ENCODE measurements at places on chromosomes 12 and 14.

GRCh38 chr12:29159661-29160060 is 10.6 kb downstream of the FAR2 start:
- no peak for DNase-seq

DNA sequence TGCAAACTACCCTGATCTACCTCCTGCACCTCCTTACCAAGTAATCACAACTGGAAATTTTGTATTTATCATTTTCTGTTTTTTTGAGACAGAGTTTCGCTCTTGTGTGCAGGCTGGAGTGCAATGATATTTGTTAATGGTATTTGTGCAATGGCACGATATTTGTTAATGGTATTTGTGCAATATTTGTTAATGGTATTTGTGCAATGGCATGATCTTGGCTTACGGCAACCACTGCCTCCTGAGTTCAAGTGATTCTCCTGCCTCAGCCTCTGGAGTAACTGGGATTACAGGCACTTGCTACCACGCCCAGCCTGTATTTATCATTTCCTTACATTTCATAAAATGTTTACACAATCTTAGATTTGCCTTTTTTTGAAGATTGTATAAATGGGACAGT is 5.7 kb upstream of the NECAP1 start:
- DNase-seq = no peak

DNA sequence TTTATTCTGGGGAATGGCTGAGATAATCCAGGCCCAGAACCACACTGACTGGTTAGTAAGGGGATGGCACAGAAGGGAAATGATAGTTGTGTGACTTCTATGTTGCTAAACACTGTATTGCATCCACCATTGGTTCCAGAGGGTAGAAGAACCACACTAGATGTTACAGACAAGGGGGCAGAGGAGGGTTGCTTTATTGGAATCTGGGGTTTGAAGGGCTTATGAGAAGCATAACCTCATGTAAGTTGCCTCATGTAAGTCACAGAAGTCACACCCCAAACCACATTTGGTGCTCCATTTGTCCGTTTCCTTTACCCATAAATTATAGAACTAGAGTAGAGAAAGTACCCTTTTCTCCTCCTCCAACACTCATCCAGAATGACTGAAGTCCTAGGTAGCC is 5.5 kb upstream of the PSMA6 start:
- no peak for DNase-seq

- DNase-seq = peak; percentile 88
These were observed 4.7 kb downstream of the NAB2 start for GRCh38 chr12:57093415-57094207.

GRCh38 chr12:24246934-24247333 is 297.5 kb upstream of the SOX5 start:
- DNase-seq = no peak

GRCh38 chr14:97410667-97411620 is 613.8 kb downstream of the VRK1 start:
- peak; percentile 14 for DNase-seq

GRCh38 chr12:124608450-124608870 is 41.0 kb upstream of the NCOR2 start:
- peak; percentile 35 for DNase-seq

DNA sequence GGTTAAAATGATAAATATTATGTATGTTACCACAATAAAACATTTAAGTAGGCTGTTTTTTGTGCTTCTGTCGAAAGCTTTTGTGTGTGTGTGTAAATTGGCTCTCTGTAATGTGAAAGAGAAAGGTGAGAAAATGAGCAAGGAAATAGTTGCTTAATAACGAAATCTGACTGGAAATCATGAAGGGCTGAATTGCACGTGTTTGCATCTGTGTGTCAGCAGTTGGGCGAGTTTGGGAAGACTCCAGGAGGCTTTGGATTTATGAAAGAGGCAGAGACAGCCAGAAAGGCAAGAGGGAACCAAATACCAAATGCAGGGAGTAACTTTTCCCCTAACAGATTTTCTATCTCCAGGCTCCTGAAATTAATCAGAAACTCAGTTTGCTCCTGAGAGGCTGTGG is 47.2 kb upstream of the PLEKHG3 start:
- peak; percentile 83 for DNase-seq

GRCh38 chr12:55642669-55643068 is 6.0 kb downstream of the OR10P1 start:
- DNase-seq = no peak

DNA sequence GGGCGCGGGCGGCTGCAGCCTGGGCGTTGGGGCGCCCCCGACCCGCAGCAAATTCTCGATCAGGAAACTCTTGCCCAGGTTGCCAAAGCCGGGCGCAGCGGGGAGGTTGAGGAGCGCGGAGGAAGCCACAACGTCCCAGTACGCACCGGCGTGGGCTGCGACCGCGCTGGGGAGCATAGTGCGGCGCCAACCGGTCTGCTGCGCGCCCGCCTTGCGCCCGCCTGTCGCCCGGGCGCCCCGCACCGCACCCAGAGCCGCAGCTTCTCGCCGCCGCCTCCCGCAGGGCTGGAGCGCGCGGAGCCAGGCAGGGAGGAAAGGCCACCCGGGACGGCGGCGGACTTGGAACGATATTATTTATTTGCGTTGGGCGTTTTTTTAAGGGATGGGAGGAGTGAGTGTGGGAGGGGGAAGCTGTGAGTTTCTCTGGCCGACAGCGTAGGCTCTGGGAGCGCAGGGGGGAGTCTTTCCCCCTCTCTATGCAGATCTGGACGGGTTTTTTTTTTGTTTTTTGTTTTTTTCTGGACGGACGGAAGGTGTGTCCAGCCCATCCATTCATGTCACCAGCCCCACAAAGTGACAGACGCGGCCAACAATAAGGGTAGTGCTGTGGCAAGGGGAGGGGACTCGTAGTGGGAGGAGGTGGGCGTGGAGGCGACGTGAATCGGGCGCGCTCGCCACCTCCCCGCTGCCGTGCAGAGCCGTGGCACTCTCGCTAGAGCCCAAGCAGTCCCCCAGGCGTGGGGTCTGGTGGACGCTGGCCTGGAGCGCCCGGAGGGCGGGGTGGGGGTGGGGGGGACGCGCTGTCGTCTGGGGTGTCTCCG is at the start of gene DBX2:
DBX2 (minus strand) TSS at position 349 of the 821 bp plus-strand sequence; CDS start at position 177, 172 bp downstream.
- DNase-seq = peak; percentile 9

- peak; percentile 80 for DNase-seq
These were observed 550 bp downstream of the TEAD4 start for GRCh38 chr12:2959505-2960389.

DNA sequence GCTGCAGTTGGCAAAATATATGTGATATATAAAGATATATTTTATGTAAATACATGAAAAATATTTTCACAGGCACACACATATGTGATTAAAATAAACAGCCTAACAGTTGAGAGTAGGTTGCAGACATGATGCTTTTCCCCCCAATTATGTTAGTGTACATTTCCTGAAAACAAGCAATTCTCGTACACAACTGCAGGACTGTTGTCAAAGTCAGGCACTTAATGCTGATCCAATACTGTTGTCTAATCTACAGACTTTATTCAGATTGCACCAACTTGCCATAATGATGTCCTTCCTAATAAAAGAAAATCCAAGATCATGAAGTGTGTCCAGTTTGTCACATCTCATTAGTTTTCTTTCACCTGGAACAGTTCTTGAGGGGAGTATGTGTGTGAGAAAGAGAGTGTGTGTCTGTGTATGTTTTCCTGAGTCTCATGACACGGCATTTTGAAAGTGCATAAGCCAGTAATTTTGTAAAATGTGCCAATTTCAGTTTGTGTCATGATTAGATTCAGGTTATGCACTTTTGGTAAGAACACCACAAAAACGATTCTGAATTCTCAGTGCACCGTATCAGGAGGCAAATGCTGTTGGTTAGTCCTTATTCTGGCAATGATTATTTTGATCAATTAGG is 16.5 kb upstream of the SEL1L start:
- DNase-seq = no peak

DNA sequence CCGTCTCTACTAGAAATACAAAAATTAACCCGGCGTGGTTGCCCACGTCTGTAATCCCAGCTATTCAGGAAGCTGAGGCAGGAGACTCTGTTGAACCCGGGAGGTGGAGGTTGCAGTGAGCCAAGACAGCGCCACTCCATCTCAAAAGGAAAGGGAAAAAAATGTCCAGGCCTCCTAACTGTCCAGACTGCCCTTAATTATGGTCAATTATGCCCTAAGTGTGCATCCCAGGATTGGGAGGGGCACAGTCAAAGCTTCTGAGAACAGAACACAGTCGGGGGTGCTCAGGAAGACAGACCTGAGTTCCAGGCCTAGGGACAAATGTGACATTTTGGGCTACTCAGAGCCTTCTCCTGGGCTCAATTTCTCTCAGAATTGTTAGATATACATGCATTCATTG is 31.8 kb upstream of the SMUG1 start:
- DNase-seq = no peak

- DNase-seq = no peak
These were observed 46.3 kb upstream of the LRTM2 start for GRCh38 chr12:1773937-1774655.

- DNase-seq = peak; percentile 95
These were observed 52.9 kb downstream of the SETD3 start for GRCh38 chr14:99427632-99428300.

- DNase-seq = no peak
These were observed 8.2 kb downstream of the CAMKK2 start for GRCh38 chr12:121288158-121288845.

GRCh38 chr12:16581416-16581815 is 24.5 kb downstream of the LMO3 start:
- no peak for DNase-seq

DNA sequence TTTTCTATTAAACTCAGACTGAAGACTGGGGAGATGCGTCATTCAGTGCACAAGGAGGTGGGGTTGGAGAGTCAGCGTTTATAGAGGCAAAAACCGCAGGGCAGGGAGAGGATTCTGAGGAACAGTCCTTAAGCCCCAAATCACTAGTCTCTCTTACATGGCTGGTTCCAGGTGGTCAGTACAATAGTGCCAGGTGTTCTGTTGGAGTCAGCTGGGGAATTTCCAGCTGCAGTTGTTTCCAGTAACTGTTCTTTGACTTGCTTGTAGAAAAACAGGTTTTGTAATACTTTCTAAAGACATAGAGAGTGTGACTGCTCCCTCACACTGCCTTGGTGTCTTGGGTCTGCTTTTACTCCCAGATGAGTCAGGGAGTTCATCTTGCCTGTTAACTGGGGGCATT is 192.2 kb downstream of the TMTC3 start:
- peak; percentile 58 for DNase-seq

- peak; percentile 17 for DNase-seq
These were observed 1076.7 kb downstream of the TMTC2 start for GRCh38 chr12:83763425-83763824.

GRCh38 chr12:128867466-128867865 is 14.2 kb downstream of the GLT1D1 start:
- DNase-seq = no peak

DNA sequence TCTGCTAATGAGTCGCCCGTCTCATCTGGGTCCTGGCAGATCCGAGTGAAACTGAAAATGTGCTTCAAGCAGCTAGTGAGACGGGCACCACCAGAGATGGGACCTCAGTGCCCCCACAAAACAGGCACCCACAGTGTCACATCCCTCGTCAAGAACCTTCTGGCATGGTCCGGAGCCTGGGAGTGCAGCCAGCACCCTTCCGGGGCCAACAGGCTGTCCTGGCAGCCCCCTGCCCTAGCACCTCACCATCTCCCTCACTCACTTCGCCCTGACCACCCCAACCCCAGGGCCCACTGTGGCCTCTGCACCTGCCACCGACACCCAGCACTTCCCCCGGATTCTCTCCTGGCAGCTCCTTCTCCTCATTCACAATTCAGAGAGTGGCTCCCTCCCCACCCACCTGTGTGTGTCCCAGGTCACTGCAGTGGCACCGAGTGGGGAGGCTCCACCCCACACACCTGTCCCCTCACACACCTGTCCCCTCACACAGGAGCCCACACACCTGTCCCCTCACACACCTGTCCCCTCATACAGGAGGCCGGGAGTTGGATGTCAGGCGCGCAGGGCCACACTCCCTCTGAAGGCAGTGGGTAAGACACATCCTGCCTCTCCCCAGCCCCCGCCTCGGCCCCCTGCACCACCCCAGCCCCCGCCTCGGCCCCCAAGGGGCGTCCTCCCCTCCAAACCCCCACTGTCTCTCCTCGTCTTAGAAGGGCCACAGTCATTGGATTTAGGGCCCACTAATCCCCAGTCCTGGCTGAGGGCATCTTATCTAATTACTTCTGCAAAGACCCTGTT is 7.9 kb downstream of the GALNT9 start:
- no peak for DNase-seq

DNA sequence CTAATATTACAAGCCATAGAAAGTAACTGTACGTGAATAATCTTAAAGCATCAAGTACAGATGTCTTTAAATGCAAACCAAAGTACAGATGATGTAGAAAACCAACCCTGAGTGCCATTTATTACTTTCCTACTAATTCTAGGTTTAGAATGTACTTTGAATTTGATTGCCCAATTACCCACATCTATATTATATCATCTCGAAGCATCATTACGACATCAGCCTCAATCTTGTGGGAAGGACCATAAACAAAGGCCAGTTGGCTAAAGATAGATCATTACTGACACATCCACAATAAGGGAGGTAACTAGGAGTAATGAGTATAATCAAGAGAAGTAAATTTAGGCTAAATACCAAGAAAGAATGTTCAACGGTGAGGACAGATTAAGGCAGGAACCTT is 478.9 kb downstream of the BCAT1 start:
- no peak for DNase-seq

DNA sequence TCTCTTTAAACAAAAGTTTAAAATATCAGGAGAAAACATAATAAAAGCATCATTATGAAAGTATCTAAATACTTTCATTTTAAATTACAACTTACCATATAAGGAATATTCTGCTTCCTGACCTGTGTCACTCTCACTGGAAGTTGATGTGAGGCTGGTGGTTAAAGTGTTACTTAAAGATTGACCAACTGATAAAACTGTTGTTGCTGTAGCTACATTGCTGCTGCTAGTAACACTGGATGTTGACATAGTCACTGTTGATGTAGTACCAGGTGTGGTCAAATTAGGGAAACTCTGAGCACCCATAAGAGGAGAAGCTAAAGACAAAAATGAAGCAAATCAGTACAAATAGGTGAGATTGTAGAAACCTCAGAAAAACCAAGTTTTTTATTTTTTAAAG is 79.9 kb downstream of the HECTD1 start:
- no peak for DNase-seq

GRCh38 chr14:54083549-54084239 is 127.1 kb upstream of the BMP4 start:
- no peak for DNase-seq

- DNase-seq = no peak
These were observed 15.2 kb downstream of the RILPL2 start for GRCh38 chr12:123421314-123421713.

GRCh38 chr14:86942936-86943335 is 1050.0 kb downstream of the GALC start:
- no peak for DNase-seq

DNA sequence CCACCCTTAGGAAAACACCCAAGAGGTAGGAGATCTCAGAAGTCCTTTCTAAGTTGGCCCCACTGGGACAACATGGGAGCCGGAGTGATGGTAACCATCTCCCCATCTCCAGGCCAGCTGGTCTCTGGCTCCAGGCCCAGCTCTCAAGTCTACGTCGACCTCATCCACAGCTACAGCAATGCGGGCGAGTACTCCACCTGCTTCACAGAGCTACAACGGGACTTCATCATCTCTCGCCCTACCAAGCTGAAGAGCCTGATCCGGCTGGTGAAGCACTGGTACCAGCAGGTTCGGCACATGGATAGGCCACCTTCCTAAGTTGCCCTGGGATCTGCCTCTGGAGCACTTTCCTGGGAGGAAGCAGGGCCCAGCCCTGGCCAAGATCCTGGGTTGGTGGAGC is 11.0 kb upstream of the OAS2 start:
- DNase-seq = no peak

GRCh38 chr12:113418213-113418879 is 3.8 kb upstream of the SDSL start:
- DNase-seq = no peak
